Fibroblast of the aortic adventitia (primary cell): ENCODE measurements at places on chromosomes 1 and 21. TPM values are rescaled to one million over a fixed set of nuclear protein-coding genes. Genes with fewer than 3 reads are reported as not detected.

SLC45A3 gene
- 1.7 TPM in 2 replicates for total RNA-seq

CASQ1 gene
- 0.18 TPM in 1 of 2 replicates, not detected in the other for total RNA-seq

PDC gene
- 0.27 TPM in 1 of 2 replicates, not detected in the other for total RNA-seq

DNA sequence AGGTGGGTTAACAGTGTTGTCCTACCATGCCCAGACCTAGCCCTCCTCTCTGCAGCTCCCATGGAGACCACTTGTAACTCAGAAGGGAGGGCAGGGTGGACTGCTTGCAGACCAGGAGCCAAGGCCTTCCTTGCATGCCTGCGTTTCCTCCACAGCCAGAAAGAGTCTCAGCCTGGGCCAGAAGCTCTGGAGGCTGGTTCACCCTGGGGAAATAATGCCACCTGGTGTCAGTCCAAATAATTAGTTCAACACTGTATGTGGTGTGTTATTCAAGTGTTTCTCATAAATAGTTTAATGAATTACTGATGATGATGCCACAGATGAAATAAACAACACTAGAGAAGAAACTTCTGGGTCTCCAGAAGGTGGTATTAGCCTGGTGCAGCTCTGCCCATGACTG is 16.9 kb upstream of the VANGL1 start:
- DNase-seq: no peak

GRCh38 chr21:22409571-22409970 is 1411.4 kb downstream of the NCAM2 start:
- no peak for DNase-seq

- DNase-seq: no peak
Observed at GRCh38 chr21:44329086-44329889, 9.9 kb downstream of the CFAP410 start.

GRCh38 chr1:170530972-170531757 is 801 bp upstream of the GORAB start:
- peak; percentile 56 for DNase-seq

GRCh38 chr1:27504588-27505419 is 14.8 kb upstream of the WASF2 start:
- DNase-seq: peak; percentile 57

GRCh38 chr1:38029081-38029681 is 16.6 kb downstream of the UTP11 start:
- DNase-seq: no peak
